ENCODE measurements at places on chromosomes 16 and 17.

DNA sequence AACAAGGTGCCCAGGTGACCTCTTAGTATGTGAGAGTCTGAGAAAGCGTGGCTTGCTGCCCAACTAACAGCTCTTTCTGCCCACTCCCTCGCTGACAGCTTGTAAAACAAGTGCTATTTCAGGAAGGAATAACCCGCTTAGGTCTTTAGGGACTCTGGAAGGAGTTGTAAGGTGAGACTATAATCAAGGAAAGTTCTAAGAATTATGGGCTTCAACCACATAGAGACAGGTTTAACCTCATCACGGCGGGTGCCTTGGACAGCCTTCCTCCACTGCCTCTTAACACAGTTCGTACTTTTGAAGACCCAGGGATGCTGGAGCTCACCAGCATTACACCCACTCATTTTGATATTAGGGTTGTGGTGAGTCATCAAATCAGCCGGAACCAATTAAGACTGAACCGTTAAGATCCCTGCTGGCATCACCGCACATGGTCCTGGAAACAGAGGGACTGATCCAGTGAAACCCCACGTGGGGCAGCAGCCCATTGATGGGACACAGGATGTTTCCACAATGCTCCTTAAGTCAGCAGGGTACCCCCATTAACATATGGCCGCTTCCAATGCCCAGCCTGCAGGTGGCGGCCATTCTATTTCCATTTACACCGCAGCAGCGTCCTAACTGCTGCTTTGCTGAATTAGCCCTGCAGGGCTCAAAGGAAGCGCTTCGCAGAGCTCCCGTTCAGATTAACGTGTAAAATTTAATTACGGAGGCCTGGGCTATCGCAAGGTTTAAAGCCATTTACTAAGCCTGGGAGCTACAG, 176.6 kb upstream of the SDK2 start:
- DNase-seq, result no peak

GRCh38 chr17:29475891-29476290, 85.7 kb downstream of the TAOK1 start:
- no peak for DNase-seq

GRCh38 chr17:45649796-45650195, 134.3 kb upstream of the CRHR1 start:
- peak; percentile 28 for DNase-seq

DNA sequence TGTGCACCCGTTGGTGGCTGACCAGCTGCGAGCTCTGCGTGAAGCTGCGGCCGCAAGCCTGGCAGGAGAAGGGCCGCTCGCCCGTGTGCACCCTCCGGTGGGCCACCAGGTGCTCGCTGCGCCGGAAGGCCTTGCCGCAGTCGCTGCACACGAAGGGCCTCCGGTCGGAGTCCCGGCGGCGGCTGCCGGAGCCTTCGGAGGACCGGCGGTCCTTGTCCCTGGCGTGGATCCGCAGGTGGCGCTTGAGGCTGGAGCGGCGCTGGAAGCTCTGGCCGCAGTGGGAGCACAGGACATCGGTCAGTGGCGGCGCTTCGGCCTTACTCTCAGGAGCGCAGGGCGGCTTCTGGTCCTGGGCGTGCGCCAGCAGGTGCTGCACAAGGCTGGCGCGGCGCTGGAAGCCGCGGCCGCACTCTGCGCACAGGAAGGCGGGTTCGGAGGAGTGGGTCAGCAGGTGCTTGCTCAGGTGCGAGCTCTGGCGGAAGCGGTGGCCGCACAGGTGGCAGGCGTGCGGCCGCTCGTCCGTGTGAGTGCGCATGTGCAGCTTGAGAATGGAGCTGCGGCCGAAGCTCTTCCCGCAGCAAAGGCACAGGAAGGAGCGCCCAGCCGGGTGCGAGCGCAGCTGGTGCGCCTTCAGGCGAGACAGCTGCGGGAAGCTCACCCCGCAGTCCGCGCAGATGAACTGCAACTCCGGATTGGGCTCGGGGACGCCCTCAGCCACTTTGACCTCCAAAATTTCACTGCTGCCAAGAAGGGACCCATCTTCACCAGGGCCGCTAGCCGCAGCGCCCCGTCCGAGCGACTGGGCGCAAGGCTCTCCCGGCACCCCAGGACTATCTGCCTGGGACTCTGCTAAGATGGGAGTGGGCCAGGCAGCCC, 9.1 kb downstream of the ZSCAN10 start:
- no peak for DNase-seq

DNA sequence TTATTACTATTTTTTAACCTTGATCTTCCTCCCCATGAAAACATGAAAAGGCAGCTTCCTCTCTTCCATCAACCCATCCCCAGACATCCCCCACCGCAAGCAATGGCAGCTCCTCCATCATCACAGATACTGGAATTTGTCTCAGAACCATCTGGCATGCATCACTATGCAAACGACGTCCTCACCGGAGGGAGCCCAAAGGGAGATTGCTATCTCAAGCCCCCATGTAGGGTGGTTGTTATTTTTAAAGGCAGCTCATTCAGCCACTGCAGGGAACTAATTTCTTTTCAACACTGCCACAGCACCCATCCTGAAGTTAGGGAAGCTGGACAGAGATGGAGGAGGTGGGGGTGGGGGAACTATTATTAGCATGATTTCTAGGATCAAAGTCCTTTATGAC, 222.5 kb downstream of the FOXL1 start:
- DNase-seq, result no peak

DNA sequence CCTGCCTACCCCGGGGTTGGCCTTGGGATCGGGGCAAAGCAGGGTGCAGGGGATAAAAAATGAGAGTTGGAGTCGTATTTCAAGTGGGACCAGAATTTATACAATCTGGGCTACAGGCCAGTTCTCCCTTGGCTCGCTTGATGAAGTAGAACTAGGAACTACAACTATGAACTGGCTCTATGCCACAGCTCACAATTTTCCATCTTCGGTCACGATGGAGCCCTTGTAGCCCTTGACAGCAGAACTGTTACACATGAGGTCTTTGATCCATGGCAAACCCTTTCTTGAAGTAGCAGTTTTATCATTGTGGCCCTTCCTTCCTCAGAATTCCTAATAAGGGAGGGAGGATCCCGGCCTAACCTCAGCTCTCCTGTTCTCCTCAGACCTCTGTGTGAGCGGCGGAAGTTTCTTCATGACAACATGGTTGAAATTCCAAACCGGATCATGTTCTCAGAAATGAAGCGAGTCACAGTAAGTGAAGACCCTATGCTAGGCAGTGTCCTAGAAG, 17.1 kb downstream of the LIG3 start:
- peak; percentile 79 for DNase-seq

GRCh38 chr17:75749545-75750389, 15.2 kb downstream of the GALK1 start:
- DNase-seq, result peak; percentile 91

DNA sequence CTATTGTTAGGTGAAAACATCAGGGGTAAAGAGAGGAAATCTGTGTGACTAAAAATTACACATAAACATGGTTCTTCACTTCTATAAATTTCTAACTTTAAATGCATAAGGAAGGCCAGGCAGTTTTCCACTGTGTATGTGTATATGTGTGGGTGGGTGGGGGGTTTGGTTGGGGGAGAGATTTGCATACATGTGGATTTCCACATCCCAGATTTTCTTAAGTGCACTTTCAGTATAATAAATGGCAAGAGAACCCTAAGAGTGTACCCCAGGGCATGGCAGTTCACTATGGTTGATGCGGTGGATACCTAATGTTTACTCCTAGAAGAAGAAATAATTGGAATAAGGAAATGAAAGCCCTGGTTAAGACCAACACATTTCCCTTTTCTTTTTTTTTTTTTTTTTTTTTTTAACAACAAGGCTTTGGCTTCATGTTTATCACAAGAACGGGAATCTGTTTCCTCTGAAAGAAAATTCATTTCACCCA, 451.8 kb upstream of the CCL2 start:
- no peak for DNase-seq

DNA sequence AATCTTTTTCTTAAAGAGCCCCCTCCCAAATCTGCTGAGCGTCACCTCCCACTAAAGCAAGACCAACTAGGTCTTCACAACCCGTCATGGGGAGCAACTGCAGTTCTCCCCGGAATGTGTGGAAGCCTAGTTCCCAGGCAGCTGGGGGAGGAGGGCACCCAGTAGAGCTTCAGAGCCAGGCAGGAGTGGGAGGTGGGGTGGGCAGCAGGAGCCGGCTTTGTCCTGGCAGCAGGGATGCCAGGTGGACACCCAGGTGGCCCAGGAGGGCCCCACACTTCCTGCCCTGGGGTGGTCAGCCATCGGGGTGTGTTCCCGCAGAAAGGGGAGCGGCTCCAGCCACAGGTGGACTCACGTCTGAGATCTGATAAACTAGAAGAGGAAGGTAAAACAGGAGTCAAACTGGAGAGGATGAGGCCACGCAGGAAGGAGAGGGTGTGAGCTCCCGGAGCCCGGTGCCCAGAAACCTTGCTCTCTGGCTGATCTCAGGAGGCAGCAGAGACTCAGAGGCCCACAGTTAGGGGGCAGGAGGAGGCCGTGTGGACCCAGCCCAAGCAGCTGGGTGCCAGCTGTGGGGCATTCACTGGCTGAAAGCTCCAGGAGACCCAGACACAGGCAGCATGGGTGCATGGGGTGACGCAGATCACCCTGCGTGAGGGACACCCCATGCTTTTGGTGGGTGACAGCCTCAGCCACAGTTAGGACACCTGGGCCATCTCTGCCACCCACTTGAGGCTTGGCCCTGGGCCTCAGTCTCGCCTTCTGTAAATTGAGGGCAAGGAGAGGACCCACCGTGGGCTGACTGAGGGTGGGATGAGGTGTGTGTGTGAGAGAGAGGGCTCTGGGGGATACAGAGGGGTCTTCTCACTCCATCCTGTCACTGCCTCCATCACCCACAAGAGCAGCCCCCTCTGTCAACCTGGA, 260.8 kb upstream of the TNRC6C start:
- no peak for DNase-seq

GRCh38 chr16:87474566-87474996, 18.2 kb downstream of the ZCCHC14 start:
- peak; percentile 32 for DNase-seq

DNA sequence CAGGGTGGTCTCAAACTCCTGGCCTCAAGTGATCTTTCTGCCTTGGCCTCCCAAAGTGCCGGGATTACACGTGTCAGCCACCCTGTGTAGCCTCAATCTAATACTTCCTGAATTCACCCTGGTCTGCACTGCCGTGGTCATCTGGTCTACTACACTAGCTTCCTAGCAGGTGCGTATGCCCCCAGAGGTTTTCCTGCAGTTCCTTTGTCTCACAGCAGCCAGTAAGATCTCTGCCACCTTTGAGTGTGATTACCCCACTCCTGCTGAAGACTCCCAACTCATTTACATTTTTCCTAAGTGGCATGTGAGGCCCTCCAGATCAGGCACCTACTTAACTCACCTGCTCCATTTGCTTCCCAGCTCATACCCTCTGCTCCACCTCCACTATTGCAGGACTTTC, 5.1 kb upstream of the DDX19A start:
- no peak for DNase-seq

DNA sequence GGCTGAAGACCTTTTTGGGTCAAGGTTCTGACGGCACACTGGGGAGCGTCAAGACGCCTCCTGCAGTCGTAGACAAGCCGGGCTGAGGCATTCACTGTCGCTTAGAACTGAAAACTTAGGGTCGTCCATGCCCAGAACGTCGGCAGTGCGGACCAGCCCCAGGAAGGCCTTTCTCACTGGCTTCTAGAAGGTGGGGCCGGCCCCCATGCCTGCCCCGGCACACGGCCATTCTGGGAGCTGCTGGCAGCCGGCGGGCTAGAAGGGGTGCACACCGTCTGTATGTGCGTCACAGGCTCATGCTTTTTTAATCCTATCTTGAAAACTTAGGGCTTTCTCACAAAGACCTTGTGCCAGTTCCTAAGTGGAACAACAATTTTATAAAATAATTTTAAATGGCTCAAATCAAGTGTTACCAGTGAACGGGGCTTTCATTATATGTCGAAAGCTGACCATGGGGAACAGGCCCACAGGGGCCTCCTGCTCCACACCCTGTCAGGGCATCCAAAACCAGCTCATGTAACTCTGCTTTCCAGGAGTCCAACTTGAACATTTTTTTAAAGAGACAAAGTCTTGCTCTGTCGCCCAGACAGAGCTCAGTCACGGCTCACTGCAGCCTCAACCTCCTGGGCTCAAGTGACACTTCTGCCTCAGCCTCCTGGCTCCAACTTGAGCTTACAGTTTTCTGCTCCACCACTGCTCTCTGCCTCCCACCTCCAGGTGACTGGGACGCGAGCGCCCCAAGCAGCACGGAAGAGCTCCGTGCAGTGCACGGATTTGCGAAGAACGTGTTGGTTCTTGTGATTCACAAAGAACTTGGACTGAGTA, 111.2 kb downstream of the ANKRD11 start:
- no peak for DNase-seq

DNA sequence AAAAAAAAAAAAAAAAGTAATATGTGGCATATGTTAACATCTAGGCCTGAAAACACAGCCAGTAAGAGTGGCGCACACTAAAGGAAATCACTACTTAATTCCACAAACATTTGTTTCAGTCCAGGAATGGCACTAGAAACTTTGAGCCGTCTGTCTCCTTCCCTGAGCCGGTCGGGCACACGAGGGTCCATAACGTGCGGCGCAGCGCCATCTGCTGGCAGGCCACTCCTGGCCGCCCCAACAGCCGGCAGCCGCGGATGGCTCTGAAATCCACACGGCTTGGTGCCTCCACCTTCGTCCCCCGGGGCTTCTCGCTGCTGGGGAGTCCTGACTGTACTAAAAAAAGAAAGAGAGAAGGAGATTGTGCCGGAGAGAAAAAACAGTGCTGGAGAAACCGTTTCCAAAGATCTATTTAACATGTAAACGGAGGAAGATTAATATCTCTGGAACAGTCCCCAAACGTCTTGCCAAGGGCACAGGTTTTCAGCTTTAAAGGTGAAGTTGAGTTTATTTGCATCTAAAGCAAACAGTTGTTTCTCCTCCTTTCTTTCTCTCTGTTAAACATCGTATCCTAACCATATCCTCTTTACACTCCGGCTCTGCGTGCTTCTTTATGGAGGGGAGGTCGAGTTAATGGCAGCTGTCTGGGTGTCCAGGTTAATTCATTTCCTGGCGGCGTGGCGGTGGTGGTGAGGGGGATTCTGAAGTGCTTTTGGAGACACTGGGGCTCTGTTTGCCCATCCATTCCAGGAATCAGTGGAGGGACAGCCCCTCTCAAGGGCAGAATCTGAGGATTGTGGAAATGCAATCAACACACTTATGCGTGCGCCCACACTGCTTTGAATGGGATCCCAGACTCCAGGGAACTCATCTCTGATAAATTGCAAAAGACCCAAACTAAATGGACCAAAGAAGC, 611.3 kb upstream of the SALL1 start:
- DNase-seq, result peak; percentile 37

GRCh38 chr17:58271216-58271931, 9.4 kb downstream of the MPO start:
- no peak for DNase-seq

GRCh38 chr16:66150698-66151482, 215.6 kb upstream of the CDH5 start:
- no peak for DNase-seq

GRCh38 chr17:18224053-18224386, 1.4 kb upstream of the LLGL1 start:
- DNase-seq, result no peak
